ENCODE measurements at places on chromosomes 1 and 21.
A peak's percentile ranks its signal among the peaks of the same experiment; 100 is the strongest.

- no peak for DNase-seq
Observed at GRCh38 chr1:181501612-181502011, 18.3 kb downstream of the CACNA1E start.

GRCh38 chr1:108561689-108562326 is 1.9 kb downstream of the EEIG2 start:
- peak; percentile 58 for DNase-seq

- no peak for DNase-seq
Observed at GRCh38 chr1:227391879-227392278, 73.6 kb upstream of the CDC42BPA start.

DNA sequence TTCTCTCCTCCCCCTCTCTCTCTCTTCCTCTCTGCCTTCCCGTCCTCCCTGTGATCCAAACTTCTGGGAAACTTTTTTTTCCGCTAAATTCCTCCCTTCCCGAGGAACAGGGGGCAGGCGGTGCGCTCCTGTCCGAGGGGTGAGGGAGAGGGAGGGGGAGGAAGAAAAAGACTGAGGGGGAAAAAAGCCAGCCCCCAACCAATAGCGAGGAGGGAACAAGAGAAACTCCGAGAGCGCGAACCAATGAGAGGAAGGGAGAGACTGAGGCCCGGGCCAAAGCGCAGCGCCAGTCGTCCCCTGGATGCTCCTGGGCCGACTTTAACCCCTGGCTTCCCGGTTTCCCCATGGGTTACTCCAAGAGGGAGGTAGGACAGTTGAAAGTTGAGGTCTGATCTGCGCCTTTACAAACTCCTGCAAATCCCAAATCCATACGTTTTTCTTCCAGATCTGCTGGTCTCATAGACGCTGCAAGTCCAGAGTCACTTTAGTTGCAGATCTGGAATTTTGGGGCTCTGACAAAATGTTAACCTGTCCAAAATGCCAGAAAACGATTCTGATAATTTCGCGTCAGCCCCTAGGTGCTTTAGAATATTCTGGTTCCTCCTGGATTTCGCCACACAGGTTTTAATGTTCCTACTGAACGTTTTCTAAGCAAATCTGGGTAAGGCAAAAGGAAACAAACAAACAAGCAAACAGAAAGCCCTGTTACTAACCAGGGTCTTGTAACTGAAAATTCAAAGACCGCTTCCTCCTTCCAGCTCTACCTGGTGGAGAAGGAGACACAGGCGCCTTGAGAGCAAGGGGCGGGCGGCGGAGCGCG is at the start of gene TBX15:
Gene TBX15 (minus strand): TSS at position 158 of the 820 bp plus-strand sequence. CDS start 548 bp downstream, outside the sequence.
- DNase-seq, result no peak

GRCh38 chr21:41245509-41246135 is 71.0 kb upstream of the FAM3B start:
- DNase-seq, result no peak

- DNase-seq, result no peak
Observed at GRCh38 chr1:178639326-178639725, 85.7 kb upstream of the RALGPS2 start.

DNA sequence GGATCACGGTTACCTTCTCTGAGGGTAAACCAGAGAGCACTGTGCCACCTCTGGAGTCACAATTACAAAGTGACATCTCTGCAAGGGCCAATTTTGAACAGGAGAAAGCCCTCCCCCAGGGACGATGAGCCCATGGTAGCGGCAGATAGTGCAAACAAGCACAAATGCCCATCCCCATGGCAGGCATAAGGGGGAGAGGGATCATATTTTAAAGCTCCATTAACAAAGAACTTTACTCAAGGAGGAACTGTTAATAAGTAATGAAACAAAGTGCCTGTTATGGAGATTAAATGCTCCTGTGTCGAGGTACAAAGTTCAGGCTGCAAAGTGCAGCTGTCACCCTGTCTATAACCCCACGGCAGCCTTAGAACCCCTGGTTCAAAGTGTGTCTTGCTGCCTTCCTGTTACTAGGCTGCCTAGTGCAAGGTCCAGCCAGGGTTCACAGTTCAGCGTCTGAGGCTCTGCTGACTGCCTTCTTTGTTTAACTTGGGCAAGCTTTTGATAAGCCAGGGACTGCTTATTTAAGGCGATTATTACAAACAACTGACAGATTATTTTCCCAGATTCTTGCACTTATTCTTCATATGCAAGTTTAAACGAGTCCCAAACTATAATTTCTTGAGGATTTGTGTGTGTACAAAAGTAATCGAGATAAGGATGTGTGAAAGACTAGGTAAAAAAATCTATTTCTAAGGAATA is 75.7 kb upstream of the NRIP1 start:
- no peak for DNase-seq
